ENCODE measurements at places on chromosomes 7 and 10.

DNA sequence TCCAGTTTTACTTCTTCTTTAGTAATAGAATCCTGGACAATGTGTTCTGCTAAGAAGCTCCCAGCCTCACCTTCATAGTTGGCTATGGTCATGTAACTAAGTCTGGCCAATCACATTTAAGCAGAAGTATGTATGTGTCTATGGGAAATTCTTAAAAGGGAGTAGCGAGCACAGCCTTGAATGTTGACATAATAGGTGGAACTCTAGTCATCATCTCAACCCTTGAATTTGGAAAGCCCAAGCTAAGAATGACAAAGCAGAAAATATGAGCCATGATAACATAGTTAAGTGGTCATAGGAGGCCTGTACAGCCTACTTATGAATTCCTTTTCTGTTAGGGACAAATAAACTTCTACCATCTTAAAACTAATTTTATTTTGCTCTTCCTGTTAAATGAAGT is 134.1 kb downstream of the MAGI2 start:
- no peak for DNase-seq

DNA sequence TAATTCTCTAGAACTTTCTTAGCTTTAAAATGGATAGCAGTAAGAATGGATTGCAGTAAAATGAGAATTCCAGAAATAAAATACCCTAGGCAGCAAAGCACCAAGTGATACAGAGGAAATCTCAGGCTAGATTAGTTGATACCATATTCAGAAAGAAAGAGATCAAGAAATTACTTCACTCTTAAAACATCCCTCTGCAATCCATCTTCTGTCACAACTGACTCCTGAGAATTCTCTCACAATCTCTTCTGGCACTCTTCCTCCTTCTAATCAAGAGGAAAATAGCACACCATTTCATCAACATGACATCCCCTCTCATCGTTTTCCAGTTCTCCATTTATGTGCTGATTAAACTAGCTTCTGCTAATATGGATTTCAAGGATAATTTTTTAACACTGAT is 42.2 kb upstream of the LAMB1 start:
- no peak for DNase-seq

GRCh38 chr7:123796568-123796967 is 47.8 kb upstream of the WASL start:
- no peak for DNase-seq

GRCh38 chr10:103870516-103870915 is 15.1 kb upstream of the SH3PXD2A start:
- DNase-seq = no peak

DNA sequence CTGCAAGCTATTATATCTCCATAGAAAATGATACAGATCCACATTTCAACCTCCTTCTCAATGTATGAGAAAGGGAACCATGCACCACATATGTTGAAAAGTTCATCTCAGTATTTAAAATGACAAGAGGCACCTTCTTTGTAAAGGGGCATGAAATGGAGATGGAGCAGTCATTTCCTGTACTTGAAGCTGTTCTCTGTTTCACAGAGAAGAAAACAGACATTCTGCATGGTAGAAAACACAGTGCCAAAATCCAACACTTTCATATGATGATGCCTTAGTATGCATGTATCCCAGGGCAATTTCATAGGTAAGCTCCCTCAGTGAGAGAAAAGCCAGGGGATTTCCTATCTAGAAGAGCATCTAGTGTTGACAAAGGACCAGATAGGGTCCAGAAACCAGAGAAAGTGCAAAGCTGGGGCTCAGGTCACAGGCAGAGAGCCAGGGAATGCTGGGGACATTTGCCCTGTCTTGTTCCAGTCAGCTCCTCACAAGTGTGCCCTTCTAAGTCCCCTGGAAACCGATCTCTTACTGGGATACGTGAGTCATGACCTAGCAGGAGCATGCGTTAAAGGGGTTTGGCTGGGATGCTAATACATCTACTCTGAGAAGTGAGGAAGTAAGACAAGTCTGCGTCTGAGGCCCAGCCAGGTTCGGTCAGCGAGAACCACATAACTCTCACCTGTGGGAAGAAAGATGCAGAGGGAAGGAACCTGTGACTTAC is 118.7 kb downstream of the ICA1 start:
- no peak for DNase-seq

GRCh38 chr7:5452937-5453540 is 29.4 kb upstream of the TNRC18 start:
- DNase-seq = no peak

- DNase-seq = no peak
Measured at GRCh38 chr7:1447551-1448244, 11.6 kb downstream of the MICALL2 start.

GRCh38 chr10:13690281-13690825 is 103.6 kb downstream of the PRPF18 start:
- DNase-seq = no peak

DNA sequence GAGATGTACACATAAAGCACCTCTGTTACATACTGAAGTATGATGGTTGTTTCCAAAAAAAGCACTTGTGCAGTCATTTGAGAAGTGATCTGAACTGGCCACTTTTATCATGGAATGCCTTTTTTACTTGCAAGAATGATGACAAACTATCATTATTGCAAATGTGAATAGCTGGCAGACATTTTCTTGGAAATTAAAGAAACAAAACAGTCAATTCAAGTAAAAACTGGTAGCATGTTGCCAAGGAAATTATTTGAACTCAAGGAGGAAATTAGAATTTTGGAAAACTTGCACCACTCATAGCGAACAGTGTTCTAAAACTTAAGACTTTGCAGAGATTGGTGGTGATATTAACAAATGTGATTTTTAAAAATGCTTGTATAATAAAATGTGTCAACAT is 6.6 kb downstream of the RHEB start:
- DNase-seq = no peak

DNA sequence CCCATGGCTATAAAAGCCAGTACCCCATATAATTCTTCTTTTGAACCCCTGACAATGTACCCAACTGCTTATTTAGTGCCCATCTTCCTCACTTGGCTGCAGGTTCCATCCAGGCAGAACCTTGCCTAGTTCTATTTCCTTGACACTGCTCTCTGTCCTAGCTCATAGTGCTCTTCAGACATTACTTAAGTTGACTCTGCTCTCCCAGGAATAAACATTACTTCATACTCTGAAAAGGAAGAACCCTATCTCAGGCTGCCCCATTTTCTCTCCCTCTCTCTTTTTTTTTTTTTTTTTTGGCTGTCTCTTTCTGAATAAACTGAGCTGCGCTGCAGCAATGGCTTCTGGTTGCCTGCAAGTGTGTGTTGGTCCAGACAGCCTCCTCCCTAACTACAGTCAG is 21.0 kb downstream of the ACTA2 start:
- DNase-seq = no peak

GRCh38 chr10:128211064-128211504 is 84.9 kb upstream of the MKI67 start:
- no peak for DNase-seq

DNA sequence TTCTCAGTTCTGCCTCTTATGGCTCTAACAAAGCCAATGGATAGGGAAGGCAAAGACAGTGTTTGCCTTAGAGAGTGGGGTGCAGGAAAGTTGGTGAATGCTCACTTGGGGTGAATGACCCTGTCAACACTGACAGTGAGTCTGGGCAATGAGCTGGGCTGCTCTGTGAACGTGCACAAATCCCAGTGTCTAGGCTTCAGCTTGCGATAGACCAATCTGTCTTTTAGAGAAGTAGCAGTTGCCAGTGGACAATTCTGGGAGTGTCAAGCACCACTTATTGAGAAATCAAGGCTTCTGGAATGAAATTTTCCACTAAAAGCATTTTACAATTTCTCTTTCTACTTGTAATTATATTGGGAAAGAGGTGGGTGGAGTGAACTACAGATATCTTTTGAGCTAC is 141.4 kb downstream of the HERPUD2 start:
- no peak for DNase-seq

DNA sequence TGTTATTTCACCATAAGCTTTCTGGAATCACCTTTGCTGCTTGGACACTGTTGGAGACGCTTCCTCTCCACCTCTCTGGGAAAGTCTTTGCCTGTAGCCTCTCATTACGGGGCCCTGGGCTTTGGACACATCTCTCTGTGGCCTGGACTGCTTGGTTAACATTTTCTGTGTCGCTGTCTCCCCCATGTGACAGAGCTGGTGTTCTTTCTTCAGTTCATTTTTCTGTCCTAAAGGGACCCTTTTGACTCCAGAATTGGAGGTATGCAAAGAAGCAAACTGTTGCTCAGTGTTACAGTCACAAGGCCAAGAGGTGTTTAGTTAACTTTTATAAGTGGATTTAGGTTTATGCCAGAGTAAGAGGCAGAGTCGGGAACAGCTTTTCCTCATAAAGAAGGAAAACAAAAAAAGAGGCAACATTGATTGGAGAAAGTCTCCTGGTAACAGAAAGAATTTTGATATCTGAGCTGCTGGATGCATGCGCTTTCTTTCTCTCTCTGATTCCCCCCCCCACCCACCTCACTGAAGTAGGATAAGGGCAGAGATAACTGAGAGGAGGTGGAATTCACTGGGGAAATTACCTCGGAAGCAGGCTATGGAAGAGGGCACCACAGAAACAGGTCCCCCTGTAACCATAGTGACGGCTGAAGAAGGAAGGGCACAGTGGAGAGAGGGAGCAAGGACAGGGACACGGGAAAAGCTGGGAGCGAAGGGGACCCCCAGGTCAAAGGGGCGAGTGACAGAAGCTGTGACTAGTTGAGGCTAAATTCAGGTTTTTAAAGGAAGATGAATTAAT is 57.8 kb downstream of the LGI1 start:
- DNase-seq = no peak

GRCh38 chr7:44329081-44329480 is 3.7 kb upstream of the CAMK2B start:
- DNase-seq = no peak

- no peak for DNase-seq
Measured at GRCh38 chr10:114096864-114097263, 53.2 kb downstream of the ADRB1 start.

Measured in activated naive CD4-positive, alpha-beta T cell (primary cell).